ENCODE measurements at places on chromosomes 16 and 17.

DNA sequence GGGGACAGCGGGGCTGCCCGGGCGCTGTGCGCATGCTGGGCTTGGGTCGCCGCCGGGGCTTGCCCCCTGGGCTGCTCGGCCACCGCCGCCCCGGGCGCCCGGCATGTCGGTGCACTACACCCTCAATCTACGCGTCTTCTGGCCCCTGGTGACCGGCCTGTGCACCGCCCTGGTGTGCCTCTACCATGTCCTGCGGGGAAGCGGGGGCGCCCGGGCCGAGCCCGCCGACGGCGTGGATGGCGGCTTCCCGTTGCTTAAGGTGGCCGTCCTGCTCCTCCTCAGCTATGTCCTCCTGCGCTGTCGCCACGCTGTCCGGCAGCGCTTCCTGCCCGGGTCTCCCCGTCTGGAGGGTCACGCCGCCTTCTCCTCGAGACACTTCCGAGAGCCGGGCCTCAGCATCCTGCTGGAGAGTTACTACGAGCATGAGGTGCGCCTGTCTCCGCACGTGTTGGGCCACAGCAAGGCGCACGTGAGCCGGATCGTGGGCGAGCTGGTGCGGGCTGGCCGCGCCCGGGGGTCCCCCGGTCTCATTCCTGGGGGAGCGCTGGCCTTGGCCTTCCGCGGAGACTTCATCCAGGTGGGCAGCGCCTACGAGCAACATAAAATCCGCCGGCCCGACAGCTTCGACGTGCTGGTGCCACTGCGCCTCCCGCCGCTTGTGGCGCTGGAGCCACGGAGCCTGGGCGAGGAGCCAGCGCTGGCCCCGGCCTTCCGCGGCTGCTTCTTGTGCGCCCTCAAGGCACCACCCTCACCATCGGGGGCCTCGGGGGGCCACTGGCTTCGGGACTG lies 789 bp downstream of the ITPRIPL2 start:
- peaks cover 5% of the 10 kb centered on the region for H3K36me3 ChIP-seq
- DNase-seq: peak; percentile 57
- no peaks in the 10 kb centered on the region for H3K27me3 ChIP-seq
- peaks cover 48% of the 10 kb centered on the region for H3K4me1 ChIP-seq

DNA sequence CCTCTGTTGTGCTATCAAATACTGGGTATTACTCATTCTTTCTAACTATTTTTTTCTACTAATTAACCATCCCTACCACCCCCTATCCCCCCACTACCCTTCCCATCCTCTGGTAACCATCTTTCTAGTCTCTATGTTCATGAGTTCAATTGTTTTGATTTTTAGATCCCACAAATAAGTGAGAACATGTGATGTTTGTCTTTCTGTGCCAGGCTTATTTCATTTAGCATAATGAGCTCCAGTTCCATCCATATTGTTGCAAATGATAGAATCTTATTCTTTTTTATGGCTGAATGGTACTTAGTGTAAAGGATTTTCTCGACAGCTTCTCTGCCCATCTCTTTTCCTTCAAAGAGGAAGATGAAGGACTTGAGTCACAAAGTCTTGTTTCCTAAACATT lies 138.0 kb upstream of the CPHXL start:
- H3K27me3 ChIP-seq: no peaks in the 10 kb centered on the region
- no peaks in the 10 kb centered on the region for H3K36me3 ChIP-seq
- no peaks in the 10 kb centered on the region for H3K4me1 ChIP-seq

DNA sequence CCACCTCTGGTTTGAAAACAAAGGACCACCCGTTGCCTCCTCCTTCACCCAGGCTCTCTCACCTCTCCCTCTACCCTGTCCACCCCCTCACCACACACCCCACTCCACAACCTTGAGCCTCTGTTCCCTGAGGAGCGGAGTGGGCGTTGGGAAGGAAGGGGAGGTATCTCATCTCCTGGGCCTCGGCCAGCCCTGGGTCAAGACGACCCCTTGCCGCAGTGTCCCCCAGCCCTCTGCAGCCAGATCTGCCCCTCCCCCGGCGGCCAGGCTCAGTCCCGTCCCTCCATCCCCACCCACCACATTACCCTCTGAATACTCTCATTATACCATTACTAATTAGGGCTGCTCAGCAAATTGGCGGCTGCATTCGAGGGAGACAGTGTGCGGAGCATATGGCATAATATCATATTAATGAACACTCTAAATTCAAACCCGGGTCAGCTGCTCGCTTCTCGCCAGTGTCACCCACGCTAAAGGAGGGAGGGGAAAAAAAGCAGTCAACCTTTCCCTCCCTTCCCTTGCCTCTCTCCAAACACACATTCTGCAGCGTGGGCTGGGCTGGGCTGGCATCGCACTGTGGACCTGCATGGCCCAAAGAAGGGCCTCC lies 123.2 kb upstream of the LHX1 start:
- H3K4me1 ChIP-seq: peaks cover 4% of the 10 kb centered on the region
- no peak for DNase-seq
- no peak overlapping the region for H3K4me3 ChIP-seq
- peaks cover 56% of the 10 kb centered on the region for H3K27me3 ChIP-seq
- H3K36me3 ChIP-seq: no peaks in the 10 kb centered on the region
- no peak overlapping the region for H3K27ac ChIP-seq

- peak overlapping the region; percentile 6 for H3K4me3 ChIP-seq
- peaks cover 62% of the 10 kb centered on the region for H3K27me3 ChIP-seq
- H3K36me3 ChIP-seq: no peaks in the 10 kb centered on the region
- no peak overlapping the region for H3K27ac ChIP-seq
- no peak for DNase-seq
Measured at GRCh38 chr16:74773446-74774222, 986 bp downstream of the FA2H start.

GRCh38 chr17:49971848-49972485 lies 3.0 kb downstream of the DLX4 start:
- H3K27me3 ChIP-seq: peaks cover 70% of the 10 kb centered on the region
- H3K36me3 ChIP-seq: no peaks in the 10 kb centered on the region
- H3K27ac ChIP-seq: no peak overlapping the region
- peaks cover 3% of the 10 kb centered on the region for H3K4me1 ChIP-seq
- no peak overlapping the region for H3K4me3 ChIP-seq
- no peak for DNase-seq

DNA sequence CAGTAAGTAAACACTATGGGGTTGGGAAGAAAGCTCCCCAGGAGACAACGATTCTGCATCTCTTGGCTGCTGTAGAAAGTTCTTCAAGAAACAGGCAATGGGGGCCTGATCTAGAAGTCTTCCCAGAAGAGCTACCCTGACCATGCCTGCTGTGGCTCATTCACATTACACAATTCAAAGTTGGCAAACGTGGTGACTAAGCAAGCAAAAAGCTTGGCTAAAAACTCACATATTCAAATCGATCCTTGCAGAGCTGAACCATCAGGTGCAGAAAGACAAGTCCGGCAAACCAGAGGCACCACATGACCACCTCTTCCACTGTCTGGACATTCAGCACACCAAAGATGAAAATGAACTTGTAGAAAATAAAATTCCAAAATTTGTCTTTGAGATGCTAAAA lies 16.1 kb downstream of the AMFR start:
- no peaks in the 10 kb centered on the region for H3K27me3 ChIP-seq
- peaks cover 11% of the 10 kb centered on the region for H3K4me1 ChIP-seq
- no peak overlapping the region for H3K27ac ChIP-seq
- peaks cover 34% of the 10 kb centered on the region for H3K36me3 ChIP-seq
- H3K4me3 ChIP-seq: no peak overlapping the region
- DNase-seq: peak; percentile 7

- peaks cover 2% of the 10 kb centered on the region for H3K27me3 ChIP-seq
- H3K4me3 ChIP-seq: no peak overlapping the region
- H3K4me1 ChIP-seq: peaks cover 80% of the 10 kb centered on the region
- no peak overlapping the region for H3K27ac ChIP-seq
- no peaks in the 10 kb centered on the region for H3K36me3 ChIP-seq
- DNase-seq: no peak
Measured at GRCh38 chr16:87486282-87486681, 6.5 kb downstream of the ZCCHC14 start.

- H3K27ac ChIP-seq: no peak overlapping the region
- peaks cover 14% of the 10 kb centered on the region for H3K36me3 ChIP-seq
- H3K4me3 ChIP-seq: no peak overlapping the region
- H3K27me3 ChIP-seq: no peaks in the 10 kb centered on the region
Measured at GRCh38 chr16:17177242-17177958, 293.4 kb downstream of the XYLT1 start.

GRCh38 chr16:68759062-68759461 lies 22.0 kb downstream of the CDH1 start:
- H3K27me3 ChIP-seq: peaks cover 15% of the 10 kb centered on the region
- no peak for DNase-seq
- H3K4me1 ChIP-seq: peaks cover 15% of the 10 kb centered on the region
- no peak overlapping the region for H3K27ac ChIP-seq
- no peak overlapping the region for H3K4me3 ChIP-seq
- no peaks in the 10 kb centered on the region for H3K36me3 ChIP-seq

GRCh38 chr17:39736319-39737165 lies 1.2 kb upstream of the GRB7 start:
- H3K27me3 ChIP-seq: peaks cover 7% of the 10 kb centered on the region
- H3K4me3 ChIP-seq: no peak overlapping the region
- H3K36me3 ChIP-seq: no peaks in the 10 kb centered on the region
- no peak overlapping the region for H3K27ac ChIP-seq
- peak; percentile 17 for DNase-seq
- H3K4me1 ChIP-seq: peaks cover 37% of the 10 kb centered on the region

DNA sequence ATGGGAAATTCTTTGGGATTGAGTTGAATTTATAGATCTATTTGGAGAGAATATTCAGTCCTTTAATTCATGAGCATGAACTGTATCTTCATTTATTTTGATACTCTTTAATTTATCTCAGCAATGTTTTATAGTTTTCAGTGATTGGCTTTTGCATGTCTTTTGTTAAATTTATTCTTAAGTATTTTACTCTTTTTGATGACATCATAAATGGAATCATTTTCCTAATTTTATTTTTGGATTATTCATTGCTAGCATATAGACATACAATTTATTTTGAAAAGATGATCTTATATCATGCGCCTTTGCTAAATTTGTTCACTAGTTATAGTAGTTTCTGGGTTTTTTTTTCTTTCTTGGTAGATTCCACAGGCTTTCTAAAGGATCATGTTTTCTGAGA lies 149.2 kb upstream of the ASIC2 start:
- H3K4me1 ChIP-seq: no peaks in the 10 kb centered on the region
- no peak for DNase-seq
- peaks cover 5% of the 10 kb centered on the region for H3K27me3 ChIP-seq
- peaks cover 5% of the 10 kb centered on the region for H3K36me3 ChIP-seq
- no peak overlapping the region for H3K27ac ChIP-seq

GRCh38 chr16:3949287-3949686 lies 68.8 kb upstream of the CREBBP start:
- no peak overlapping the region for H3K27ac ChIP-seq
- peaks cover under 1% of the 10 kb centered on the region for H3K27me3 ChIP-seq

GRCh38 chr16:47604306-47604705 lies 143.2 kb downstream of the PHKB start:
- DNase-seq: no peak
- no peak overlapping the region for H3K4me3 ChIP-seq
- H3K4me1 ChIP-seq: peaks cover 11% of the 10 kb centered on the region
- H3K27ac ChIP-seq: no peak overlapping the region
- no peaks in the 10 kb centered on the region for H3K27me3 ChIP-seq
